ENCODE measurements at places on chromosomes 6 and 20. TPM values are rescaled to one million over a fixed set of nuclear protein-coding genes. Genes with fewer than 3 reads are reported as not detected.

Gene MAD2L1BP
- total RNA-seq = 28.4 TPM

Gene MATN4
- total RNA-seq = not detected

Gene RAMACL
- total RNA-seq = 1.3 TPM

- no peak for DNase-seq
- H3K27me3 ChIP-seq = no peaks in the 10 kb centered on the region
- peak overlapping the region; percentile 87 for H3K4me3 ChIP-seq
- H3K36me3 ChIP-seq = no peaks in the 10 kb centered on the region
Measured at GRCh38 chr6:37433657-37434271, 743 bp downstream of the CMTR1 start.

DNA sequence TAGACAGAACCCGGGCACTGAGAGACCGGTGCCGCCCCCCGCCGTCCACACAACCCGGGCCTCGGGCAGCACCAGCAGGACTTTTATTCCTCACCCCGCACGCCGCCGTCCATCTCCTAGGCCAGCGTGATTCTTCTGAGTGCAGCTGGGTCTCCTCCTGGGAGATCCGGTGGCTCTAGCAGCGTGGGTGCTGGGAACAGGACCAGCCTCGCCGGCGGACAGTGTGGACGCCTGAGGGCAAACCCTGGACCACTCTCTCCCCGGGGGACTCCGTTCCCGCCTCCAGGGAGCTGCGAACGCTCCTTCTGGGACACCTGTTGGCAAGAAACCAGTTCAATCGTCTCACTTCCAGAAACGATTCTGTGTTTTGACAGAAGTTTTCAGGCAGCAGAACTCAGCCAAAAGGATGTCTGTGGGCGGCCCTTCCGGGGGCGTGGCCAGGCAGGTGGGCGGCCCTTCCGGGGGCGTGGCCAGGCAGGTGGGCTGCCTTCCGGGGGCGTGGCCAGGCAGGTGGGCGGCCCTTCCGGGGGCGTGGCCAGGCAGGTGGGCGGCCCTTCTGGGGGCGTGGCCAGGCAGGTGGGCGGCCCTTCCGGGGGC is 130.7 kb downstream of the DLL1 start:
- no peak for DNase-seq
- no peaks in the 10 kb centered on the region for H3K36me3 ChIP-seq
- H3K4me3 ChIP-seq = no peak overlapping the region
- H3K27me3 ChIP-seq = no peaks in the 10 kb centered on the region

- no peaks in the 10 kb centered on the region for H3K27me3 ChIP-seq
- H3K36me3 ChIP-seq = no peaks in the 10 kb centered on the region
- peak overlapping the region; percentile 83 for H3K4me3 ChIP-seq
- no peak overlapping the region for H3K27ac ChIP-seq
- peak; percentile 86 for DNase-seq
Measured at GRCh38 chr6:29887819-29888776, 54.2 kb upstream of the HLA-A start.
